ENCODE measurements at places on chromosomes 4 and X.

DNA sequence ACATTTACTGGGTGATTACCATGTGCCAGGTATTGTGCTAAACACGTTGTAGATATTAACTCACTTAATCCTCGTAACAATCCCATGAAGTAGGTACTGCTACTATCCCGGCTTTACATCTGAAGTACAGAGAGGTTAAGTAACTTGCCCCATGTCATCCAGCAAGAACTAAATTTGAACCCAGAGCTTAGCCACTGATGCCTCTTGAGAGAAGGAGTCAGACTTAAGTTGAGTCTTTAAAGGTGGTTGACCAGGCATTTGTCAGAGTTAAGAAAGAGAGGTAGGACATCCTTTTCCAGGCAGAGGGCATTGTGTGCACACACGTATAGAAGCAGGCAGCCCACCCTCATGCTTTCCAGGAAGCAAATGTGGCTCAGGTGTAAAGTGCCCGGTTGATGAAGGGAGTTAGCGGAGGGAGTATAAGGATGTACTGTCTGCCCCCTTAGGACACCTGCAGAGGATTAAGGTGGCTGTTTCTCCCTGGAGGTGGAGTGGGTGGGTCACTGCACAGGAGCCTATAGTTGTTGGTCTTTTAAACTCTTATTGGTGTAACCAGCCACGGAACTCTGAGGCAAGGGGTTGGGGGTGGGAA is 335 bp upstream of the CD38 start:
- no peak for DNase-seq

GRCh38 chrX:70013466-70014381 is 36.0 kb downstream of the AWAT2 start:
- no peak for DNase-seq

DNA sequence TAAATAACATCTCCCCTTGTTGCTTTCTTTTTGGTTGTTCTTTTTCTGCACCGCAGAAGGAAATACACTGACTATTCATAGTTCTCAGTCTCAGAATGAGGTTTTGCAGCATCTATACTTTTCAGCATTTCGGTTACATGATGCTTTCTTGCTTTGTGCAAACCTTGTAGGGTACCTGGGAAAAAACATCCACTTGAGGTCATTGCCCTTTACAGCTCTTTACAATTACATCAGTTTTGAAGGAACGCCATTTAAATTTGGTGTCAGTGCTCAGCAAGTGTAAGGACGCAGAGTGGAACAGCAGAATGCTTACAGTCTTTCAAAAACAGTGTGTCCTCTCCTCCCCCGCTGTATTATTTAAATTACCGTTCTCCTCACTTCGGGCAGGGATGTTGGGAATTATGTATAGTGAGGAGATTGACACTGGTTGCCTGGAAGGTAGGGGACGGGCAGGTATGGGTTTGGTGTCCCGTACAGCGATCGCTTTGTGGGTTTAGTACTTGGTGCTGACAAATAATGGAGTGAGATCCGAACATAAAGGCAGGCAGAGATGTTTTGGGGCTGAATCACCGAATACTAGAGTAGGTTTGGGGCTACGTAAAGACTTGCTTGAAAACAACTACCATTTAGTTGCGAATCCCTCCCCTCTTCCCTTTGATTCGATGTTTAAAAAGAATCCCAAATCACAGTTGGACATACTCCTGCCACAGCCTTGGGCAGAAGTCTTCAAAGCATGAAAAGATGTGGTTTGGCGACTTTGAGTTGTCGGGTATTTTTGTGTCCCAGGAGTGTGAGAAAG is 2.0 kb upstream of the NKX3-2 start:
- DNase-seq, result no peak

GRCh38 chrX:50183891-50184290 is 16.9 kb downstream of the AKAP4 start:
- DNase-seq, result no peak

GRCh38 chr4:177450426-177451107 is 8.3 kb upstream of the AGA start:
- no peak for DNase-seq

- no peak for DNase-seq
These were observed 88.6 kb downstream of the CHRNA9 start for GRCh38 chr4:40423735-40424134.

Measured in CD14-positive monocyte (primary cell).